ENCODE measurements at places on chromosomes 4 and X. TPM values are rescaled to one million over a fixed set of nuclear protein-coding genes. Genes with fewer than 3 reads are reported as not detected.

- no peak for DNase-seq
Measured at GRCh38 chrX:148741441-148741840, 241.0 kb downstream of the AFF2 start.

- no peak for DNase-seq
Measured at GRCh38 chrX:105460376-105460775, 239.9 kb upstream of the TEX13A start.

GRCh38 chrX:132676561-132677186 lies 187.8 kb upstream of the MBNL3 start:
- DNase-seq = no peak

GRCh38 chr4:25843340-25844097 lies 19.3 kb downstream of the SEL1L3 start:
- DNase-seq = no peak

DNA sequence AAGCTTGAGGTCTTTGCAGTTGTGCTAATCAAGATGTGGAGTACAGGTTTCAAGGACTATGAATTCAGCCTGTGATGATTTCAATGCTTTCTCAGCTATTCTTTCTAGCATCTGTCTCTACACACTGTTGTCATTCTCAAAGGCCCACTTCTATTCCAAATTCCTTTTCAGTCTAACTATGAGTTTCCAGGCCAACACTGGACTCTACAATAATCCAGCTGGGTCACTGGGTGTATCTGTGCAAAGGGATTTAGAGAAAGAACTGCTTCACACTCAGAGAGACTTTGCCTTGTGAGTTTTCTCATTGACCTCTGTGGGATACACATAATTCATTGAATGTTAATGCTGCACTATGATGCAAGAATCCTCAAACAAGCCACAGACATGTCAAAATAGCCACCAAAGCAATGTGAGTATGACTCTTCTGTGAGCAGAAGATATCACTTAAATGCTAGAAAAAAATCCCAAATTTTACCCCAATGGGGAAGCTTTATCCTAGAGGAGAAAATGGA lies 171.8 kb upstream of the CLNK start:
- DNase-seq = no peak

DNA sequence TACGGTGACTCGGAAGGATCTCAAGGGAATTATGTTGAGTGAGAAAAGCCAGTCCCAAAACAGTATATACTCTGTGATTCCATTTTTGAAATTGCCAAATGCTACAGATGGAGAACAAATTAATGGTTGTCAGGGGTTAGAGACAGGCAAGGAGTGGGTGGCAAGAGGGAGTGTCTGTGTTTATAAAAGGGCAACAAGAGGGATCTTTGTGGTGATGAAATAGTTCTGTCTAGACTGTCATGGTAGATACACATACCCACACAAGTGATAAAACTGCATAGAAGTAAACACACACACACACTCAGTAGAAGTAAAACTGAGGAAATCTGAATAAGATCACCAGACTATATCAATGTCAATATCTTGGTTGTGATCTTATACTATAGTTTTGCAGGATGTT lies 92.7 kb downstream of the CD99L2 start:
- no peak for DNase-seq

DNA sequence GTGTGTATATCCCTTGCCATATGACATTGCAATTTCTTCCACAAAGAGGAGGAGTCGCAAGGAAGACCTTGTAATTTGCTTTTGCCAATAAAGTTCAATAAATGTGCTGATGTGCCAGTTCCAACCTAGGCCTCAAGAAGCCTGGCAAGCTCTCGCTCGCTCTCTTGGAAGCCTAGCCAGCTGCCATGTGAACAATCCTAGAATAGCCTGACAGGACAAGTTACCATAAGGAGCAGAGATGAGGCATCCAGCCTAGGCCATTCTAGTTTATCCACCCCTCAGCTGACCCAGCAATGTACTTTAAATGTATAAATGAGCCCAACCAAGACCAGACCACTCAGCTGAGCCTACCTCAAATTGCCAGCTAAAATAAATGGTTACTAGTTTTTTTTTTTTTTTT lies 145.7 kb upstream of the QRFPR start:
- DNase-seq = no peak

DNA sequence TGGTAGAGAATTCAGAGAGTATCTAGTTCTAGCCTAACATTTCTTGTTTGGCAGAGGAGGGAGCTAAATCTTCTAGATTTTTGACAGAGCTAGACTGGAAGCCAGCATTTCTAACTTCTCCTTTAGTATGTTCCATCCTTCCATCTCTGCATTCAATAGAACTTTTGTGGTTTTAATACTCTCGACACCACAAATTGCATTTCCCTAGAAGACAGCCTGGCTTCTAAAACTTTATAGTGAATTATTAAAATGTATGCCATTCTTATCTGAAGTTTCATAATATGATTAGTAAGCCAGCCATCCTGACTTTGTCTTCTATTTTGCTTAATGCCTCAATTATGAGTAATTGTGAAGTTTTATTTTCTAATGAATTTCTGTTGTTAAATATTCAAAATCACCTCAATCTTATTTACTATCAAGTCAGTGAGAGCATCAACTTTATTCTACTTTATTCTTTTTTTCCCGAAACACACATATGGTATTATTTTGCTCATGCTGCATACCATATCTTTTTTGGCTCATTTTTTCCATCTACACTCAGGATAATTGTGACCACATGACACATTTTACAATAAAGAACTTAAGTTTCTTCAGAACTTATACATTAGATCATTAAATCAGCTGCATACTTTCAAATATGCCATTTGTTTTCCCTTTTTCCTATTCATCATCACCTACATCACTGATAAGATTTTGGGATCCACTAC lies 30.2 kb downstream of the EDNRA start:
- no peak for DNase-seq

DNA sequence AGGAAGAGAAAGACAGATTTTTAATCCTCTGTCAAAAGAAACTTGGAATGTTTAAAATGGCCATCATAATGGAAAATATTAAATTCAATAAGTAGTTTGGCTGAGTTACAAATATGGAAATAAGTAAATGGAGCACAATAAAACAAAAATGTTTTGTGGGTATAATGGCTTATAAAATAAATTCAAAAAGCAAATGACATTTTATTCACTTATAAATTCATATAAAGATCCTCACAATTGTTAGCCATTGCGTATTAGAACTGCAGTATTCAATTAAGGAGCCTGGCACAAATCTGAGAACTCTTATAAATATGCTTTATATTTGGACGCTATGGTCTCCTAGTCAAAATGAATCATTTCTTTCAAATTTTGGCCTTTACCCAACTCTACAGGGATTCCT lies 339.0 kb upstream of the PABPC4L start:
- no peak for DNase-seq

GRCh38 chr4:2300431-2301224 lies 38.7 kb upstream of the MXD4 start:
- DNase-seq = no peak

- DNase-seq = peak; percentile 52
Measured at GRCh38 chr4:75844151-75844662, 58.0 kb downstream of the PPEF2 start.

SGCB gene
- 29.7 TPM for total RNA-seq

NAP1L3 gene
- total RNA-seq = 7.6 TPM

CFAP299 gene
- total RNA-seq = not detected

ADH7 gene
- total RNA-seq = not detected

WDR45 gene
- 108 TPM for total RNA-seq

SLITRK4 gene
- total RNA-seq = 18.1 TPM

RAB40A gene
- total RNA-seq = 2.8 TPM
